ENCODE measurements at places on chromosomes 13 and 19.

DNA sequence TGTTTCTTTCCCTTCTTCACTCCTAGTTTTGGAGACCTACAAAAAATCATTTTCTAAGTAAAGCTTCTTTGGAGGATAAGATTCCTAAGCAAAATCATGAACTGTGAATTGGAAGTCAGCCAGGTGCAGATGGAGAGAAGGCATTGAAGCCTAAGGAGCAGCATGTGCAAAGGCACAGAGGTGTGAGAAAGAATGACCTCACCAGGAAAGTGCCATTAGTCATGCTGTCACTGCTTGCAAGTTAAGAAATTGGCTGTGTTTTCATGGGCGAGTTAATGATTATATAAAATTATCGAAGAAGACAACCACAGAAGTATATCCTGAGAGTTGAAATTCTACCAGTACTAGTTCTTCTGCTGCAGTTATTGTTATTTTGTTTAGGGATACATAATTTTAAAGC, 80.3 kb upstream of the KLHL1 start:
- DNase-seq, result no peak

- DNase-seq, result no peak
Measured at GRCh38 chr19:39497701-39497995, 1.1 kb upstream of the DLL3 start.

DNA sequence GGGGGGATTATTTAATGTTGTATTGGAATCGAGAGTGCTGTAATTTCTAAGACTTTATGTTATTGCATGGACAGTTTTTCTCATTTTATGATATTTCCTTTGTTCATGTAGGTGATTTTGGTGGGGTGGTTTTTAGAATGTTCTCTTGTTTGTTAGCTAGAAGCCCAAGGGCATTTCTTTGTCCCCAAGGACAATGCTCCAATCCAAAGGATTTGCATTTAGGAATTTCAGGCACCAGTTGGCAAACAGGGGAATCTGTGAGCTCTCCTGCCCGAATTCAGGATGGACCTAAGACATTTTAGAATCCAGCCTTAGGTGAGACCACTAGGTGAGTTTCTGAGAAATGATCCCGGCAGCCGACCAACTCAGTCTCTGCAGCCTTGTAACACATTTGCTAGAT, 324.9 kb downstream of the KCNRG start:
- DNase-seq, result no peak

DNA sequence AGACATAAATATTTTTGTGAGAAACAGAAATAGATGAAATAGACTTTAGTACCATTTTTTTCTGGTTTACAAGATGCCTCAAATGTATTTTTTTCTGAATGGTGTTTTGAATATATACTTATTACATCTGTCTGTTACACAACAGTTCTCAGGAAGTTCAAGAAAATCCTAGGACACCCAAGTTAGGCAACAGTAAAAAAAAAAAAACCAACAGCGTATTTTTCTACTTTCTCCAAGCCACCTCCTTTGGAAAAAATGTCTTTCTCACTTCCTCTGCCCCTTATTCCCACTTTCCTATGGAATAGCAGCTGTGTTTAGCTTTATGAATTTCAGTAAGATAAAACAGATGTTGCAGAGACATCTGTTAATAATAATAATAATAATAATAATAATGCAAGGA, 489.6 kb upstream of the KLF12 start:
- DNase-seq, result no peak

DNA sequence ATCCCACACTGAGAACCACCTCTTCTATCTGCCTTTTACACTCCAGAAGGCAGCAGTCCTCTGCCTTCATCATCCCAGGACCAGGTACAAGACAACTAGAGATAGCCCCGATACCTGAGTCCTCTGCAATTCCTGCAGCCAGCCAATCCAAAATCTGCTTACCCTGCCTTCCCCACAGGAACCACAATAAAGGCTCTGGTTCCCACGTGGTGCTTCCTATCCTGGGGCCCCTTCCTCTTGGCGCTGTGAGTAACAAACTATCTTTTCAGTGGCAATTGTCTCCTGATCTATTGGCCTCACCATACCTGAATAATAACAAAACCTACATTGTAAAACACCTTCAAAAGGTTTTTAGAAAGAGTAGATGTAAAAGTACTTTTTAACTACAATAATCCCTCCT, 63.1 kb downstream of the ZDHHC20 start:
- no peak for DNase-seq

DNA sequence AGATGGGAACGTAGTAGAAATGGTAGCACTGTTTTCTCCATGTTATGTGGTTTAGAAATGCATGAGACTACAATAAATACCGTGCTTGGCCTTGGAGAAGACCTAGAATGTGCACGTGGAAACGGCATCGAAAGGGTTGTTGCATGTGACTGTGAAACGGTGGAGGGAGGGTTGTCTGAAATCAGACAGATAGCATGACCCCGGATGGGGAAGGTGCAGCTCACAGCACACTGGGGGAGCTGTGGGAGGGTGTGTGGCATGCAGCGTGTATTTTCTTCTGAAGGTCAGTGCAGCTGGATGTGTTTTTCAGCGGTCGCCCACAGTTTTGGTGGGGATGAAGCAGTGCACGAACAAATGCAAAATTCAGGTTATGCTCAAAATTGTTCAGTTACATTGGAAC, 63.4 kb downstream of the CELF5 start:
- DNase-seq, result no peak

DNA sequence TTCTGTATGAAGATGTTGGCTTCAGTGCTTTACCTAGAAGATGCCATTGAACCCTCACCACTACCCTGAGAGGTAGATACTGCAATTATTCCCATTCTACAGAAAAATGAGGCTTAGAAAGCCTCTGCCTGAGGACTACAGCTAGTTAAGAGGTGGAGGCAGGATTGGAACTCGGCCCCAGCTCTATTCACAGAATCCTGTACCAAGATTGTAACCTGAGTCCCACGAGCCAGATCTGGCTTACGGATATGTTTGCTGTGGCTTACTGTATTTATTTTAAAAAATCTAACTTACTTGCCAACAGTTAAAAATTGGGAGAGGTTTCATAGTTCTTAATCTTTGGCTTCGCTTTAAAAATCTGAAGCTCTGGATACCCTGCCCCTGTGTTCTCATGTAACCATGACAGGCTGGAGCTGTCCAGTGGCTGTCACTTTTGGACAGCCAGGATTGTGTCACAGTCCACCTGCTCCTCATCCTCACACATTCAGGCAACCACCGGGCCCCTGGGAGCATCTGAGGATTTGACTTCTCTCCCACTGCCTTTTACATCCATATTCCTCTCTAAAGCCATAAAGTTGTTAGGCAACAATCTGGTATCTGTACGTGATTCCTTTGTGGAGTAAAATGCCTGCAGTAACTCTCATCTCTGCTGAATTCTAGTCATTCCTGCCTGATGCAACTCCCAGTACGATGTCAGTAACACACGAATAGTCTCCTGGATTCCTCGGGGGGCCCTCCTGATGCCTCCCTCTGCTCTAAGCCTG, 160.8 kb upstream of the SERP2 start:
- DNase-seq, result no peak

- no peak for DNase-seq
Measured at GRCh38 chr13:24052547-24053518, 107.7 kb upstream of the SPATA13 start.

GRCh38 chr19:29378126-29378525, 147.7 kb upstream of the VSTM2B start:
- no peak for DNase-seq

DNA sequence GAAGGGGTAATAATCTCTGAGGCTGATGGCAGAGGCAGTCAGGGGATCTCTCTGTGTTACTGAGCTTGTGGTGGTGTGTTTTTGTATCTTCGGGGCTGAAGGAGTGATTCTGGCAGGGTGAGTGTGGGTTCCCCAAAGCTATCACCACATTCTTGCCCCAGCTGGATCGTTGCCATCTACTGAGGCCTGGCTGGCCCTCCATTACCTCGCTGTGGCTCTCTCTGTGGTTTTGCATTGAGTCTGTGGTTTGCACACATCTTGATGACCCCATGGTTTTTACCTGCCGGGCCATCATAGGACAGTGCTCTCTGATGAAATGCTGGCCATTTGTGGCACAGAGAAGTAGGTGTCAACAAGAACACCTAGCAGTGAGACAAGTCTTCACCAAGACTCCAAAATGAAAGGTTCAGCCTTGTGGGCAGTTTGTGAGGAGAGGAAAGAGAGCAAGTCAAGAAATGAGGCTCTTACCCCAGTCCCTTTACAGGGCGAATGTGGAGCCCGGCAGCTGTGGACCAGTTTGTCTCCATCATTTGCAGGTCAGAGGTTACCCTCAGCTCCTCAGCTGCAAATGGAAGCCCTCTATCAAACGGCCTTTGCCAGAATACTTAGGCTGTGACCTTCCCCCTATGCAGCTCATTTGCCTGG, 69.0 kb upstream of the NPAS1 start:
- no peak for DNase-seq

DNA sequence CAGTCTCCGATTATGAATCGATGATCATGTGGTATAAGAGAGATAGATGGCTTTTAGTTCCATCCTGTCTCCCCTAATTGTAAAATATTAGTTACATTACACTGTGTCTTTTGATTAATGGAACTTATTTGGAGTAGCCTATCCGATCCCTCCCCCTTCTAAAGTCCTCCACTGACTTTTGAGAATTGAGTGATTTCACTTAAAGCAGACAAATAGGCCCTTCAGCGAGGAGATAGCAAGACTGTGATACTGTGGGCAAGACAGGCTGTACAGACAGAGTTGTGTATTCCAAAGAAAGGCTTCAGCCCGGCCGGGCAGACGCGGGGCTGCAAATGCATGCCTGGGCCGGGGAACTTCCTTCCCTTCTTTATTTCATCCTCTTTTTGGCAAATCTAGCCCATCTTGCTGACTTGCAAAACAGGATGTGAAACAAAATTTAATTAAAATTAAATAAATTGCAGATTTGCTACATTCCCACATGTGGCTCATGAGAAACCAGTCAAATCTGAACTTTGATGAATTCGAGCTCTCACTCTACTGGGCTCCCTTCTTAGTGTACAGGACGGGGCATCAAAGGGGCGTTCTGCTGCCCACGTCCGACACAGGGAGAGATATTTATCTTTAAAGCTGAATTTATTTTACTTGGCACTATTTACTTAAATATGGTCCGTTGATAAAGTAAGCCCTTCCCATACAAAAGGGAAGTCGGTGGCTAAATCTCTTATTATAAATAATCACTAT, 314.8 kb downstream of the ZNF536 start:
- DNase-seq, result no peak

Measured in non-pigmented ciliary epithelial cell (primary cell).